ENCODE measurements at places on chromosomes 11 and 22. TPM values are rescaled to one million over a fixed set of nuclear protein-coding genes. Genes with fewer than 3 reads are reported as not detected.
A peak's percentile ranks its signal among the peaks of the same experiment; 100 is the strongest.

GRCh38 chr11:63613517-63614135 lies 607 bp downstream of the PLAAT3 start:
- H3K4me3 ChIP-seq = peak overlapping the region; percentile 85
- H3K36me3 ChIP-seq = no peaks in the 10 kb centered on the region
- H3K27ac ChIP-seq = no peak overlapping the region

GRCh38 chr11:2358754-2359442 lies 18.2 kb upstream of the CD81 start:
- no peaks in the 10 kb centered on the region for H3K27me3 ChIP-seq
- H3K36me3 ChIP-seq = peaks cover 2% of the 10 kb centered on the region
- DNase-seq = no peak
- no peak overlapping the region for H3K4me3 ChIP-seq

DNA sequence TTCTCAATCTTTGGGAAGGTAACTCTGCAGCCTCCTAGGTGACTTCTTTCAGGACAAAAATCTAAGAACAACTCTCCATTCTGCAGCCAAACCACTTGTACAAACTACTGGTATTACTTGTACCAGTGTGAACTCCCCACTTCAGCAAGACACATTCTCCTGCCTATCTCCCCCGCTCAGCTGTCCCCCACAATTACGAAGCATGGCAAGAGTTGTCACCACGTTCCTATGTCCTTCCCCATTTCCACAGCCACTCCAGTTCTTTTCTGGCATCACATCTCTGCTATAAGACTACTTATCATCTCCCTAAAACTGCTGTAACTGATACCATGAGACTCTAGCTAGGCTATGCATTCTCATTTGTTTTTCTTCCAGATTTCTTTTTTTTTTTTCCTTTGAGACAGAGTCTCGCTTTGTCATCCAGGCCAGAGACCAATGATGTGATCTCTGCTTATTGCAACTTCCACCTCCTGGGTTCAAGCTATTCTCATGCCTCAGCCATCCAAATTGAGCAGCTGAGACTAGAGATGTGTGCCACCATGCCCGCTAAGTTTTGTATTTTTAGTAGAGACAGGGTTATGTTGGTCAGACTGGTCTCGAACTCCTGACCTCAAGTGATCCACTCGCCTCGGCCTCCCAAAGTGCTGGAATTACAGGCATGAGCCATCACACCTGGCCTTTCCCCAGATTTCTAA lies 71.9 kb upstream of the CDON start:
- no peak overlapping the region for H3K27ac ChIP-seq
- H3K27me3 ChIP-seq = no peaks in the 10 kb centered on the region
- no peak overlapping the region for H3K4me3 ChIP-seq

Gene F2
- total RNA-seq = not detected

Gene C11orf86
- not detected for total RNA-seq

All from H9 (cell line).